ENCODE measurements at places on chromosomes 2 and 18. TPM values are rescaled to one million over a fixed set of nuclear protein-coding genes. Genes with fewer than 3 reads are reported as not detected.

The ALPG gene
- not detected for total RNA-seq

The TBR1 gene
- not detected for total RNA-seq

The FER1L5 gene
- total RNA-seq: 0.06 TPM

The ABCB11 gene
- total RNA-seq: 0.06 TPM

The ANKRD44 gene
- total RNA-seq: 26.0 TPM

The ATP6V1B1 gene
- 2.4 TPM for total RNA-seq

The AQP12B gene
- not detected for total RNA-seq

The EMILIN2 gene
- total RNA-seq: 37.2 TPM

The IL1RL2 gene
- 0.93 TPM for total RNA-seq

The VAMP8 gene
- total RNA-seq: 73.3 TPM

The STPG4 gene
- total RNA-seq: not detected

The HNRNPLL gene
- total RNA-seq: 39.0 TPM

The CCDC148 gene
- 0.35 TPM for total RNA-seq

The NCKAP1 gene
- total RNA-seq: 127 TPM

The ANXA4 gene
- 58.3 TPM for total RNA-seq

The RGPD4 gene
- total RNA-seq: not detected

The RTP5 gene
- not detected for total RNA-seq

The GBX2 gene
- total RNA-seq: not detected

The ZC3H6 gene
- total RNA-seq: 8.8 TPM
